ENCODE measurements at places on chromosomes 7 and 10.

DNA sequence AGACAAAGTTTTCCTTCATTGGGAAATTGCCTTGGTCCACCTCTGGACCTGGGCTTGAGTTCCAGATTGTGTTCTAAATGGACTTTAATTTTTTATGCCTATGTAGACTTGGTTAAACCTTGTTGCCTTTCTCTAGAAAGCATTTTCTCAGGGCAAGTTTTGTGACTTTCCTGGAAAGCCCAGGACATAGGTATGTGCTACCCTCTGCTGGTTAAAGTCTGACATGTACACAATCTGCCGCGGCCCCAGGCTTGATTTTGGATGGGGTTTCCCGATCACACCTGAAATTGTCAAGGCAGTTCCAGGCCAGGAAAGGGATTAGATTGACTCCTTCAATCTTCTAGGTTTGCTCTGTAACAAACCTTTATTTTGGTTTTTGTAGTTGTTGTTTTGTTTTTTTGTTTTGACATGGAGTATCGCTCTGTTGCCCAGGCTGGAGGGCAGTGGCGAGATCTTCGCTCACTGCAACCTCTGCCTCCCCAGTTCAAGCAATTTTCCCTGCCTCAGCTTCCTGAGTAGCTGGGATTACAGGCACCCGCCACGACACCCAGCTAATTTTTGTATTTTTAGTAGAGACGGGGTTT is 14.1 kb upstream of the AKR1B10 start:
- DNase-seq = peak; percentile 60

DNA sequence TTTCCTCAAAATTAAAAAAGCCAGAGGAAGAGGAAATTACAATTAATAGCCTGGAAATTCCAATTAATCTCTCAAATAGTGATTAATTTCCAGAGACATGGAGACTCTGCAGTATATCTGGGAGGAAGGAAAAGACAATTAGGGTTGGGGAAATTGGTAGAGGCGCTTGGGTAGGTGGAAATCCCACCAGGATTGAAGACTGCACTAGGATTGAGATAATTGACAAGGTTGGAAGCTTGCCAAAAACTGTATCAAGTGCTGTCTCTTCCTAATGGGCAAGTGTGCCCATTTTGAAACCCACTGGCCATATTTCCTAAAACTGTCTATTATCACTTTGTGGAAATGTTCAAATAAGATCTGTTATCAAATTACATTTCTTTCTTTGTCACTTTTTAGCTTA is 21.6 kb downstream of the CHN2 start:
- no peak for DNase-seq

DNA sequence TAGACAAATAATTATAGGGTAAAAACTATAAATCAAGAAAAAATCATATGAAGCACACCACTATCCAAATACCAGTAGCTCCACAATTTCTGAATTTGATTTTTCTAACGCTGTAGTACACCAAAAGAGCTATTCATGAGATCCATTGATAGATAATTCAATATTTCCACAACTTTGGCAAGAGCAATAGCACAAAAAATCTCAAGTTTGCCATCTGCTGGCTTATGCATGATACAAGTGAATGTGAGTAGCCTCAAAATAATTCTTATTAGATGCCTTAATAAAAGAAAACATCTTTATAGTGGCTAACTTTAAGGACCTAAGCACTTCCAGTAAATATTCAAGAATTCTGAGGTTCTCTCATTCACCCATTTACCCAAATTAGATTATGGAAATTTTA is 2.2 kb upstream of the TMEM196 start:
- DNase-seq = no peak

- no peak for DNase-seq
These were observed 22.3 kb upstream of the PRRT4 start for GRCh38 chr7:128383776-128384175.

- DNase-seq = no peak
These were observed 57.8 kb downstream of the LGI1 start for GRCh38 chr10:93815304-93816096.

DNA sequence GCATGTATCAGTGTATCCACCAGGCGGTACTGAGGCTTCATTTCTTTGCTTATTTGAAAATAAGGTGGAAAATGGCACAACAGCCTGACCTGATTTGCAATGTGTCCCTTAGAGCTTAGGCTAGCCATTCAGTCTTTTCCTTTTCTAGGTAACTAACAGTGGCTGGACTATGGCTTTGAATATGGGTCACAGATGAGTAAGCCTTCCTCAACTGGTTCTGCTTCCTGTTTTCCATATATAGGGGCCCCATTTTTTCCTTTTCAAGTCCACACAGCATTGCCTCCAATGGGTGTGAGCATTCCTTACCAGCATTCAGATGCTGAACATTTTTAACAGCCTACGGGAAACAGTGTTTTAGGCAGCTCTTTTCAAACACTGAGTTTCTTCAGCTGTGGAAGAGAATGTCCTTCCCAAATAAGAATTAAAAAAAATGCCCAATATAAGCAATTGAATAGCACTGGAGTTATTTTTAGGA is 3.9 kb upstream of the ITGB1 start:
- peak; percentile 76 for DNase-seq

DNA sequence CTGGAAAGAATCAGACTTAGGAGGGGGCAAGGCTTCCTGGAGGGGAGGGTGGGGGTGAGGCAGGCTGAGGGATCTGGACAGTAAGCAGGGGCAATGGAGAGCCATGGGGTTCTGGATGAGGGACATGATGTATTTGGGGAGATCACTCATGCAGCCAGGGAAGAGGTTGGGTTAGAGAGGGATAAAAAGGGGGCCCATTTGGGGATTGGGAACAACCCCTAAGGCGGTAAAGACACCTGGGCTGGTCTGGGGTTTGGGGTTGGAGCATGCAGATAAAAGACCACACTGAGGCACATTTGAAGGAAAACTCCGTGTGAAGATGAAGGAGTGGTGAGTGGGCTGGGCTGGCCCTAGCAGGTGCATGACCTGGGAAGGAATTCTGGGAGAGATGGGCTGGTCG is 30.8 kb downstream of the HIF1AN start:
- DNase-seq = no peak

DNA sequence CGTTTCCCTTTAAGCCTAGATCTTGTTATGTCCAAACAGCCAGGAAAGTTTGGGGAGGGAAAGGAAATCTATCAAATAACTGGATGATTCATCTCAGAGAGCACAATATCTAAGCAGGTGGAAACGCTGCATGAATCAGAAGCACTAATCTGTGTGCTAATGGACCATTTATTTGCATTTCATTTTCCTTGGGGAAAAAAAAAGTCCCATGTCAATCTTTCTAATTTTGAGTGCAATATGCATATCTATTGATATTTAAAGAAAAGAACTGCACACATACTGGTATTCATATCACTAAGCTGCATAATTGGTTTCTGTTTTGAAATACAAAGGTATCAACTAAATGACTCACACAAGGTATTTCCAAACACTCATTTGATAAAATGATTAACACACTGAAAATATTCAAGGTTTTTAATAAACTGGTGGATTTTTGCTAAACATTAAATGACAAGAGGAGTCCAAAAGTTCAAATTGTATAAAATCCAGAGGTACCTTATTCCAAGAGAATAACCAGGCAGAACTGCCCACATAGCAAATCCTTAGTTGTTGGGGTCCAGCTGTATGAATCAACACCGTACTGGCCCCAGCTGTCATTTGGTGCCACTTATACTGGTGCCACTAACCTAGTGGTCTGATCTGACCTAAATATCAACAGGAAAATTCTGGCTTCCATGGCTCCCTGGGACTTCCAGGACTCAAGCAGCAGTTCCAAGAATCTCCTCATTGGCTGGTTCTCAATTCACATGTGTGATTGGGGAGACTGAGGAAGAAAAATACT is 122.2 kb upstream of the SP4 start:
- no peak for DNase-seq

All from inflammatory macrophage treated with lipopolysaccharide for 1 hour (primary cell).